ENCODE measurements at places on chromosomes 4 and X. TPM values are rescaled to one million over a fixed set of nuclear protein-coding genes. Genes with fewer than 3 reads are reported as not detected.
A peak's percentile ranks its signal among the peaks of the same experiment; 100 is the strongest.

The UGT8 gene
- 4.1 TPM for total RNA-seq

DNA sequence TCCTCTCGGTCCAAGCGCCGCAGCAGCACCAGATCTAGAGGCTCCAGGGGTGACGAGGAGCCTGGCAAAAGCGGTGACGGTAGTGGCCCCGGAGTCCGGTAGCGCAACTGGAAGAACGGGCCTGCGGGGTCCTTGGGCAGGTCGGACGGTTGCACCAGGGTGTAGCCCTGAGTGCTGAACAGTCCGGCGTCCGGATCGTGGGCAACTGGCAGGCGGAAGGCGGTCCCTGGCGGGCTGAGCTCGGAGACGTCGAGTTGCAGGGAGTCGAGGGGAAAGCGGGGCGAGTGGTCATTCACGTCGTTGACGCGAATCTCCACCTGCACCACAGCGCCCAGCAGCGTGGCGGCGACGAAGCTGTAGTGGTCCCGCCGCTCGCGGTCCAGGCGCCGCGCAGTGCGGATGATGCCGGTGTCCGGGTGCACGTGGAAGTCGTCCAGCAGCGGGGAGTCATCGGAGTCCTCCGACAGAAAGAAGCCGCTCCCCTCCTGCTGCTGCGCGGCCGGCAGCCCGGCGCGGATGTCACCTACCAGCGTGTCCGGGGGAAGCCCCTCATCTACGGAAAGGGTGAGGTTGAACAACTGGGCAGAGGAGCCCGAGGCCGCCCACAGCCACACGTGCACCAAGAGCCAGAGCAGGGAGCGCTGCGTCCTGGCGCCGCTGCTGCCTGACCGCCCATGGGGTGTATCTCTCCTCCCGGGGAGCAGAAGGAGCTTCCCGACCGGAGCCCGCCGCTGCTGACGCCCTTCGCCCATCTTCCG, 837 bp downstream of the DCHS2 start:
- peak; percentile 31 for DNase-seq

The CFP gene
- 27.5 TPM for total RNA-seq

The AMBN gene
- not detected for total RNA-seq

GRCh38 chr4:182048871-182049270, 194.3 kb upstream of the TENM3 start:
- DNase-seq: no peak

The LRP2BP gene
- 0.92 TPM for total RNA-seq

DNA sequence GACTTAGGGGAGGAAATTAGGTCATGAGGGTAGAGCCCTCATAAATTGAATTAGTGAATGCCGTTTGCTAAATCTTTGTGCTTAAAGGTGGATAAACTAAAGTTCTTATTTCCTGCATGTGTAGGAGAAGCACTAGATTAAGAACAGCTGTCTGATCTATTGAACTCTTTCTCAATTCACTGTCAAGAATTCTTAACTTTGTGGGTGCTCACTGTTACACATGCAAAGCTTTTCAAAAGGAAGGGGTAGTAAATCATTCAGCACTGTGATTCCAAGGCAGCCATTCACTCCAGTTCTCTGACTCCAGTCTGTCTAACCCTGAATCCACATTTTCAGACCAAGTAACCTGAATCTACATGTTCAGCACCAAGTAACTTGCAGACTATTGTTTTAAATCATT, 1520.1 kb downstream of the PCDH18 start:
- DNase-seq: no peak

- DNase-seq: no peak
These were observed 502.7 kb downstream of the PACRGL start for GRCh38 chr4:21202959-21203358.

- no peak for DNase-seq
These were observed 113.6 kb downstream of the FAM53A start for GRCh38 chr4:1570291-1571164.

The SRPX2 gene
- total RNA-seq: 1.1 TPM

- DNase-seq: no peak
These were observed 35.8 kb downstream of the ATXN3L start for GRCh38 chrX:13283950-13284546.

The XG gene
- total RNA-seq: 0.18 TPM

DNA sequence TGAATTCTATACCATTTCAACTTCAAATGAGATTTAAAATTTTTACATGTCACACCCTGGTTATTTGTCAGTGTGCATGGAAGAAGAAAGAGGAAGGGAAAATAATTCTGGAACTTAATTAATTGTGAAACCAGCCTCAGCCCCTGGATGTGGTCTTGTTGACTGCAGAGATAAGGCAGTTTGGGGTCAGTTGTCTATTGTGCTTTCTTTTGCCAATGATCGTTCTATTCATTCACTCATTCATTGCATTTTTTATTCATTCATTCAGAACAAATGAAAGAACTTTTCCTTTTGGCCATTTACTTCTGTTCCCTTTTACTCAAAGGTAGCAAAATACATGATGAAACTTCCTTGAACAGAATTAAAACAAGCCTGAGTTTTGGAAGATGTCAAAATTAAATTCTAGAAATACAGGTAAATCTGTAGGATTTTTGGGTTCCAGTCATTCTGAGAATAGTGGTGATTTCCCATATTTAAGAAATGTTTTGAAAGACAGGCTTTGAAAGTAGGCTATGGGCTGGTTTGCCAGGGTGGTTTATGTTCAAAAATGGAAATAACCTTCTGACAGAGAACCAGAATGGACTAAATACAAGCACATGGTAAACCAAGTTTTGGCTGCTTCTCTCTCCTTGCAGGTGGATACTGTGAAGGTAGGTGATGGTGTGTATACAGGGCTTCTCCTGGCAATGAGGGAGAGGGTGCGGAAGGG, 35.7 kb downstream of the PARM1 start:
- DNase-seq: no peak

- DNase-seq: no peak
These were observed 86.8 kb downstream of the FAM53A start for GRCh38 chr4:1597021-1597931.

The GPRIN3 gene
- 8.9 TPM for total RNA-seq

GRCh38 chrX:23883737-23884354, 23.9 kb downstream of the APOO start:
- no peak for DNase-seq

The GIMD1 gene
- total RNA-seq: not detected

DNA sequence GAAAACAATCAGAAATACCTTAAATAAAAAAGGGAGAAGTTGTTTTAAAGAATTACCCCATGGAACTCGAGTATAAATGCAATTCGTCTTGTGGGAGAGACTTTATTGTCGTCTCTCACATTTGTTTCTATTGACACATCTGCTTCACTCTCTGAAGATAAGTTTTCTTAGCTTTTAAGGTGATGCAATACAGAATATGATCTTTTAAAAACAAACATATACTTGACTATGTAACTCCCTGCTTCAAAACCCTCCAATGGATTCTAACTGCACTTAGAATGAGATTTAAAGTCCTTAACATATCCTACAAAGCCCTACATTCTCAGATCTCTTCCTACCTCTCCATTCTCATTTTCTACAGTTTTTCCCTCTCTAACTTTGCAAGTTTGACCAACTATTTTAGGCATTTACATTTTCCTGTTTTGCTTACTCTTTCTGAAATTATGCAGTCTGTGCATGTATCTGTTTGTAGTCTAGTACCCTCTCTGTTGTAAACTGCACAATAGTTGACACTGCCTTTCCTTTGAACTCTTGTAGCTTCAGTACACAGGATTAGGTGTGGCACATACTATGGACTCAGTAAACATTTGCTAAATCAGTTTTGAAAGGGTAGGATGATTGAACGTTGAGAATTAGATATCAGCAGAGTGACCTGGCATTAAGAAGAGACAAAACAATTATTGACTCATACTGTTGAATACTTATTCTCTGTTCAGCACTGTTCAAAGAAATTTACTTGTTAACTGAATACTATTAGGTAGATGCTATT, 59.8 kb downstream of the AGTR2 start:
- no peak for DNase-seq

The PAGE1 gene
- not detected for total RNA-seq

The NLRP2B gene
- not detected for total RNA-seq

DNA sequence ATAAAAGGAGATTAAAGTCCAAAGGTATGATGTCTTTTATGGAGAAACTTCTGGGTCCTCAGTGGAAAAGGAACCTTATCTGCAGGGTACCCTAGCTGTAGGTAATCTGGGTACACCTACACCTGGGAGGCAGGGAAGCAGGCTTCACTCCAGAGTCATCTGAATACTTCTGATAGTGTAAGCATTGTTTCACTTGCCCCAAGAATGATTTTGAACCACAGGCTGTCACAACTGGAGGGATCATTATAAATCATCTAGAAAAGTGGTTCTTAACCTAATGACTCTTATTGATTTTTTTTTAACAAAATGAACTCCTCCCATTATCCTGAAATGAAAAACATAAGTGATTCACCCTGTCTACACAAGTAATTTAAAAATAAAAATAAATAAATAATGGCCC, 44.0 kb upstream of the STK26 start:
- no peak for DNase-seq

The MGARP gene
- not detected for total RNA-seq

DNA sequence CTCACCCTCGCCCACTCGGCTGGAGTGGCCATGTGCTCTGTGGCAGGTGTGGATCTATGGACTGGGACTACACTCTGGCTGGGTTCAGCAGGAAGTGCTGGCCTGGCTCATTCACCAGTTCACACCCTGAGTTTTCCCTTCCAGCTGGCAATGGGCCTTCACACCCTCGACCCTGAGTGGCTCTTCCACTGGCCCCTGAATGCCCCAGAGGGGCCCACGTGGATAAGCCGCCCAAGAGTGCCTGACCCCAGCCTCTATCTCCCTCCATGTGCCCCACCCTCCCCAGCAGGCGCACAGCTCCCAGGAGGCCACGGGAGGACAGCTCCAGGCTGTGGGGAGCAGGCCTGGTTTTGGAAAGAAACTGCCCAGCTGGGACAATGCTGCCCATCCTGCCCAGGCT, 234.1 kb downstream of the AFAP1 start:
- DNase-seq: no peak

DNA sequence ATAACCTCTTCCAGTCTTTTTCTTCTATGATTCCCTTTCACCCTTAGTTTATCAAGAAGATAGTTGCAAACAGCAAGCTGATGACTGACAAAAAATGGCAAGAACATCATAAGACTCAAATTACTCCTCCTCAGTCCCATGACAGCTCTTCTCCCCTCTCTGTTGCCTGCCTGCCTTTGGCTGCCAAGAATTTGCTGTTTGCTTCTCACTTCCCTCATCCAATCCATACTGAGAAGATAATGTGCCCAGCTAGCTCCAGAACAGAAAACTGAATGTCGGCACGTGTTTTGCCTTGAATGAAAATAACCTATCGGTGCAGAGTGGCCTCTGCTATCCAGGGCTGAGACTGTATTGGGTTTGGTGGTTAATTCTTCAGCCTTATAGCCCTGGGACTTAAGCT, 192.1 kb downstream of the PPARGC1A start:
- no peak for DNase-seq

DNA sequence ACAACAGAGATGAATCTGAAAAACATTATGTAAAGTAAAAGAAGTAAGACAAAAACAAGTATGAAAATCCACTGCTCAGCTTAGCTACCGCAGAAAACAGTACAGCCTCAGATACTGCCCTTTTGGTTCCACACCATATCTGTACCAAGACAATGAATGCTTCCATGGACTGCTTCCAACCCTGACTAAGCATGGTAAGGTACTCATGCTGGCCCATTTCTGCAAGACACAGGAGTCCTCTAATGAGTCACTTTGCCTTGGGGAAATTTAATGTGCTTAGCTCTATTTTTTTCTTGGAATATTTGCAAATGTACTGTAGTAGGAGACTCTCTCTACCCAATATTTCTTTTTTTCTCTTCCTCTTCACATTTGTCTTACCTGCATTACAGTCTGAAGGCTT, 931.7 kb upstream of the HS3ST1 start:
- DNase-seq: no peak

- DNase-seq: no peak
These were observed 944 bp downstream of the KLF8 start for GRCh38 chrX:56233100-56233499.

The TEX13C gene
- total RNA-seq: not detected

The CCKAR gene
- total RNA-seq: not detected

The GYPA gene
- not detected for total RNA-seq

The FGF16 gene
- 2.1 TPM for total RNA-seq

- no peak for DNase-seq
These were observed 71.2 kb downstream of the ZNF518B start for GRCh38 chr4:10385994-10386394.

DNA sequence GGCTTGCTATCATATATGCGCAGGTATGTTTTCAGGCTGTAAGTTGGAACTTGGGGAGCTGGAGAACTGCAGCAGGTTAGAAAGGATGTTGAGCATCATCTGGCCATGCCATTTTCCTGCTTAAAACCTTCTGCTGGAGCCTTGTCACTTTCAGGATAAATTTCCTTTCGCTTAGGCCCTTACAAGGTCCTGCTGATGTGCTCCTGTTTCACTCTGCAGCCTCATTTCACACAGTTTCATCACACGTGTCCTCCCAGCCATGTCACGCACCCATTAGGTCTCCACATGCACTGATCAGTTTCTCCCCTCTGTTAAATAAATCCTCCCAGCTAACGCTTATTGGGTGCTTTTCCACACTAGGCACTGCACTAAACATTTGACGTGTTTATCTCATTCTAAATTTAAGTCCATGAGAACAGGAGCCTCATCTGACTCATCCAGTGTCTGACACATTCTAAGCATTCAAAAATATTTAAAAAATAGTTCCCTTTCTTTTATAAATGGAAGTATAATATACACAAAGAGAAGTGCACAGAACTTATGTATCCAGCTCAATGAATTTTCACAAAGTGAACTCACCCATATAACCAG, 14.5 kb downstream of the SOD3 start:
- DNase-seq: no peak

The L1CAM gene
- 0.31 TPM for total RNA-seq

GRCh38 chr4:85431881-85432485, 43.0 kb upstream of the ARHGAP24 start:
- DNase-seq: no peak

GRCh38 chr4:162957521-162958143, 209.1 kb downstream of the NAF1 start:
- no peak for DNase-seq

DNA sequence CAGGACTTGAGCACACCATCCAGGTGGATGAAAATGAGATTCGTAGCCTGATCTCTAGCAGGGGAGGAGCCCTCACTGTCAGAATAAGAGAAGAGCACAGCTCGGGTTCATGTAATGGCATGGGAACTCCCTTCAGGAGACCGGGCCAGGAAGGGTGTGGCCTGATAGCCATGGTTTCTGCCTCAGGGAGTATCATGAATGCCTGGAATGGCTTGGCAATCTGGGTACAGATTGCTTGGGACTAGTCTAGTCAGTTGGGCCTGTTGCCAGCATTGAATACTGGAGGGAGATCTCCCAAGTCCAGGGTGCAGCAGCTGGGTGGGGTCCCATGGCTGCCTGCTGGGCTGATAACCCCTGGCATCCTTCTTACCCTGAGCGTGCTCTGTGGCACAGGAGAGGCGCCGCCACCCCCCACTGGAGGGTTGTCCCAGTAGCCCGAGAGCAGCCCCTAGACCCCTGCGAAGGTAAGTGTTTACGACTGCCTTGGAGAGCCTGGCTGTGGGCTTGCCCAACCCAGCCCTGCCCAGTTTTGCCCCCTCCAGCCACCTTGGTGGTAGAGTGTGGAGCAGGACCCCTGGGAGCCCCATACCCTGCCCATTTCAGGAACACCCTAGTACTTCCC, 298.8 kb downstream of the TEX13A start:
- DNase-seq: no peak

The POLA1 gene
- 12.9 TPM for total RNA-seq

The ABLIM2 gene
- total RNA-seq: 0.74 TPM

GRCh38 chr4:55358668-55359067, 12.6 kb downstream of the SRD5A3 start:
- DNase-seq: no peak

The GRPEL1 gene
- 20.3 TPM for total RNA-seq

Measured in endothelial cell (in vitro differentiated cells).